IPS-NIHi11 (cell line): ENCODE measurements at places on chromosomes 5 and 9.

GRCh38 chr5:100464418-100464817 is 70.8 kb upstream of the FAM174A start:
- DNase-seq, result no peak

- DNase-seq, result no peak
Observed at GRCh38 chr5:19496056-19496455, 491.9 kb downstream of the CDH18 start.

DNA sequence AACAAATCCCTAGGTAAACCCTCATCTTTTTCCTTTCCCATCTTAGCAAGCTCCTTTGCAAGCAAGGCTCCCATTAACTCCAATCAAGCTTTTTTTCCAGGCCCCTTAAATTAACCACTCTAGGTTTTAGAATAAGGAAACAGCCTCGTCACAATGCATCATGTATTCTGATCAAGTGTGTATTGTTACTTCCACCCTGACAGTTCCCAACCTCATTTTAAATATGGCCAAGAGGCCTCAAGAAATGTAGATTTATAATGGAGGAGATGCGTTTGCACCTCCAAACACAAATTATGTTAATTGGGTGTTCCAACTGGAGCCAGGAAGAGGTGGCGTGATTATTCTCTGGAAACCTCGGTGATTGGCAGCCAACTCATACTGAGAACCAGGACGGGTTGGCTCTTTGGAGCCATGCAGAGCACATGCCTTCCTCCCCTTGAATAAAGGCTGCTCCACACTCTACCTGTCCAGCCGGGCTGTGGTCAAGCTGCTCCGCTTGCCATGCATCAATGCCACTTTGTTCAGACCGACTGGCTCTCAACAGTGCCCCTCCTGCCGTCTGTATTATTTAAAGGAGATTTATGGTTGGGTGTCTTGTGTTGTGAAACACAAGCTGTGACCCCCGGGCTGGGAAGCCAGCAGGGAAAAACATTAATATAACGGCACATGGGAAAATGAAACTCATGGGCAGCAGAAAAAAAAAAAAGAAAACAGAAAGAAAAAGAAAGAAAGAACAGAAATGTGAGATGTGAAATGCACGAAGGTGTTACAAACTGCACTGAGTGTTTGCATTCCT is 191.1 kb downstream of the EBF1 start:
- DNase-seq, result no peak

- no peak for DNase-seq
Observed at GRCh38 chr5:949275-949543, 56.5 kb downstream of the TRIP13 start.

DNA sequence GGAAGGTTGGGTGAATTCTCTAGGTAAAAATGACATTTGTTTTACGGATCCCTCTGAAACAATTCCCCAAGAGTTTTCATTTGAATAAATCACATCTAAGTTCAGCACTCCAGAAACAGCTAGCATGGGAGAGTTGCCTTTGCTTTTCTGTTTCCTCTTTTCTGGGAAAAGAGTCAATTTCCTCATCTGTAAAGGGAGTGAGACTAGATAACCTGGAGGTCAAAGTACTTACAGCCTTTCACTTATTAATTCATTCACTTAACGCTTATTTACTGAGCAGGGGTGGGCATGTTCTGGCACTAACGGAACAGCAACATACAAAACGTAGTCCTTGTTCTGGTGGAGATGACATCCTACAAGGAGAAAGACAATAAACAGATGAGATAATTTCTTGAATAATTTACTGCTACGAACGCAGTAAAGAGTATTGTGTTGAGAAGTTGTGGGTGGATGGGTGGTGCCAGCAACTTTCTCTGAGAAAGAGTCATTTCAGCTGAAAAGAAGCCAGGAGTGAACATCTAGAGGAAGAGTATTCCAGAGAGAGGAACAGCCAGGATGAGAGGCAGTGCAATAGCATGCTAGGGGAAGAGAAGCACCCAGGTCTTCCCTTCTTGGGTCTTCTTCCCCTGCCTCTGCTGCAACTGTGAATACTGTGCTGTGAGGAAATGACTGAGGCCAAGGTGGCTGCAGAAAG is 335.6 kb downstream of the ZSWIM6 start:
- DNase-seq, result no peak

DNA sequence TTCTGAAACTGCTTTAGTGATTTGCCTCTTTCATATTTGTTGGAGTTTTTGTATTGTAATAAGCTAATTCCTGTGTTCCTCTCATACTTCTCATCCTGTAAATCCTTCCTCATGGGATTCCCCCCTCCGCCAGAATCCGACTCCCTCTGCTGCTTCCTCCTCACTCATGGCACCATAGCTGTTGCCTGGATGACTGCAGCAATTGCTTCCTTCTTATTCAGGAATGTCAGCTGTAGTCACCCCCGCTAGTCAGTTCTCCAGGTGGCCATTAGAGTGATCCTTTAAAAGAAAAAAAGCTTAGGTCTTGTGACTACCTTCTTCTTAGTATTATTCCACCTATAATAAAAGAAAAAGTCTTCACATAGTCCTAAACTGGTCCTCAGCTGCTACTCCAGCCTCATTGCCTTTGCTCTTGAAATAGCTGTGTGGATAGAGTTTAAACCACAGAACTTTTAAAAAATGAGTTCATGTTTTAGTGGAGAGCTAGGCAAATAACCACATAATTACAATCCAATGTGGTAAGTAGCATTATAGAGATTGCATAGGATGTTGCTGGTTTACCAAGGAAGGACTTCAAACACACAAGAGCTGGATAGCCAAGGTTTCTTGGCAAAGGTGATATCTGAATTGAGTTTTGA is 227.3 kb downstream of the KDM4C start:
- DNase-seq, result peak; percentile 44

GRCh38 chr9:125515983-125516940 is 190.7 kb downstream of the MAPKAP1 start:
- no peak for DNase-seq

DNA sequence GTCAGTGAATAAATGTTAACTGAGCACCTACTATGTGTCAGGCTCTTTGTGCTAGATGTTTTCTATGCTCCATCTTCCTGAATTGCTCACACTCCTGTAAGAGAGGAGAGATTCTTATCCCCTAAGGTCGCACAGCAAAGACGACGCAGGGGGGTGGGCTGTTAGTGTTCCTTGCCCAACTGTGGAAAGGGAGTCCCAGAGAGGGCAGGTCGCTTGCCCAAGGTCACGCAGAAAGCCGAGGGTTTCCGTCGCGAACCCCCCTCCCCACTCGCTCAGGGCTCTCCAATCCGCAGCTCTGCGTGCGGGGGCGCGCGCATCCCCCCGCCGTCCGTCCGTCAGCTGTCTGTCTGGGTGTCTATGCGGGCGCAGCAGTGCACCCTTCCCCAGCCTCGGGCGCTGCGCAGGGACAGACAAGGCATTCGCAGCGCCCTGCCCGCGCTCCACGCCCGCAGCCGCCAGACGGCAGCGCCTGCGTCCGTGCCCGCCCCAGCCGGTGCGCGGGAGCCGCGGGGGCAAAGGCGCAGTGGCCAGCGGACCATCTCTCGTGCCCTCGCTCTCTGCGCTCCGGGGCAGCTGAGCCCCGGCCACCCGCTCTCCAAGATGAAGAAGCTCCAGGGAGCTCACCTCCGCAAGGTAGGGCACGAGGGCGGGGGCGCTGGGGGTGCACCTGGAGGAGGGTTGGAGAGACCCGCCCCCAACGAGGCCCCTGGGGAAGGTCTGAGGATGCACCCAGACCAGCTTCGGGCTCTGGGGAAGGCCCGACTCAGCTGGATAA is at the start of gene SLC6A7:
SLC6A7 (plus strand) TSS at position 335 of the 775 bp plus-strand sequence; CDS start at position 601, 266 bp downstream.
- peak; percentile 65 for DNase-seq

DNA sequence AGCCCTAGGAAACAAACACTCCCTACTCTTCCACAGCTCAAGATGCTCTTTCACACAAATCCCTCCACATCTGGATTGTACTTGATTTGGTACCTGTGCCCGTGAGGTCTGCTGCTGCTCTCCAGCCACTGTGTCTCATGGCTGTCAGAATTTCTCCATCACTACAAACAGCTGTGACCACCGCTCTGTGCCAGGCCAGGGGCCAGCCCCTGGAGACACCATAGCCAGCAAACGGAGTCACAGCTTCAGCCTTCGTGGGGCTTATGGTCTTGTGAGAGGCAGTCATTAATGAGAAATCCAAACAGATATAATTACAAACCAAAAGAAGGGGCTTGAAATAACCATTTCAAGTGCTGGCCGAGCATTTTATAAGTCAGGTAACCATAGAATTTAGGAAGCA is 43.6 kb downstream of the ADAM19 start:
- DNase-seq, result no peak

DNA sequence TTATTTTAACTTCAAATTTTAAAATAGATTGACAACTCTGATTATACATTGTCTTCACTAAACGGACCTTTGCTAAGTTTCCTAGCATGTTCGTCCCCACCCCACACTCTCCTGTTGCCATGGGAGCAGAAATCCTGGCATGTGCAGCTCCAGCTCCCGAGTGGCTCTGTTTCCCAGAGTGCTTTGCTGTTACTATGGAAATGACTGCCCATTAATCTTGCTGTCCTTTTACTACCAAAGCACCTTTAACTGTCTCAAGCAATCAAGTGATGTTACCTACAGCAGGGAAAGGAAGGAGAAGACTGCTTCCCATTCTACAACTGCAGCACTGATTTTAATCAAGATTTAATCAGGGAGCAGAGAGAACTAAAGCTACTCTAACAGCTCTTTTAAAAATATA is 212.0 kb upstream of the KIF2A start:
- peak; percentile 58 for DNase-seq
